ENCODE measurements at places on chromosomes 2 and 18.

GRCh38 chr2:59195851-59196250 lies 954.7 kb upstream of the FANCL start:
- no peak for DNase-seq

DNA sequence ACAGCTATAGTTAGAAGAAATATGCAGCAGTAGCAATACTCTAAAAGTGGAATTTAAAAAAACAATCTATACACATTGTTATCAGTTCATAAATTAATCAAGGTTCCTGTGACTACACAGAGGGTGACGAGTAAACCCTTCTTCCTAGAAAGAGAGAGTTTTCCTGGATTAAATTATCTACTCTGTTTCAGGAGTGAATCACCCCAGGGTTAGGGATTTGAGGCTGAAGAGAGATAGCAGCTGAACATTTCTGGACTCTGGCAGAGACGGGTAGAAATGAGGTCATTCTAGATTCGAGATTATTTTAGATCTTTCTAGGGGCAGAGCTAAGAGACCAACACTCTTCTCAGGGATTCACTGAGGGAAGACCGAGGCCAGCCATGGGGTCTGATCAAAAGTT lies 38.8 kb upstream of the PMAIP1 start:
- DNase-seq = no peak

GRCh38 chr2:148526509-148527346 lies 117.8 kb upstream of the EPC2 start:
- no peak for DNase-seq

DNA sequence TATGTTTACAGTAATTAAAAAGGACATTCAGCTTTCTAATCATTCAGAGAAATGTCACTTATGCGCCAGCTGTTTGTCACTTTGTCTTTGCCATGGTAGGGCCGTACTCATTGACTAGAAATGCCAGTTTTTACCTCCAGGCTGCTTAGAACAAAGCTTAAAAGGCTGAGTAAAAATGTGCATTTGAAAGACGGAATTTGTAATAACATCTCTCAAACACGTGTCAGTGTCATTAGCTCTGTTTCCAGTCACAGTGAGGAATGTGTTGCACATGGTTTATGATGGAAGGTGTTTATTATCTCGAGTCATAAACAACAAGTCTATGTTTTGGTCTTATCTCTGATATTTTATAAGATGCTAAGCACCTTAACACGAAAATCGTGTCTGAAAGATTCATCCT lies 118.2 kb downstream of the SNTG2 start:
- no peak for DNase-seq

DNA sequence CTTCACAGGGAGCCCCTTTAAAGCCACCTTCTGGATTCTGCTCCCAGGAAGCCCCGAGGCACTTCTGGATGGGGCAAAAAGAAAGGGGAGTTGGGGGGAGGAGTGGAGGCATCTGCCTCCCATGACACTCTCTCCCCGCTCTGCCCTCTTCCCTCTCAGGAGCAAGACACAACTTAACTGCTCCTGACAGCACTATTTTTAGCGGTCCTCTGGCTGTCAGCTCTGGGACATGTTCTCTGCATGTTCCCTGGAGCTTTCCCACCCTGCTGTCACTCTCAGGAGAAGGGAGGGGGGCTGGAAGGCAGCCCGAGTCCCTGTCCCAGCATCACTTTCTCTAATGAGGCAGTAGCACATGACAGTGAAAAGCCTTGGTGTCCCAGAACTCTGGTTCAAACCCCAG lies 32.3 kb downstream of the PLB1 start:
- no peak for DNase-seq

GRCh38 chr2:24497685-24498084 lies 6.6 kb downstream of the NCOA1 start:
- no peak for DNase-seq

- DNase-seq = no peak
Measured at GRCh38 chr2:42030829-42031228, 17.0 kb upstream of the PKDCC start.

DNA sequence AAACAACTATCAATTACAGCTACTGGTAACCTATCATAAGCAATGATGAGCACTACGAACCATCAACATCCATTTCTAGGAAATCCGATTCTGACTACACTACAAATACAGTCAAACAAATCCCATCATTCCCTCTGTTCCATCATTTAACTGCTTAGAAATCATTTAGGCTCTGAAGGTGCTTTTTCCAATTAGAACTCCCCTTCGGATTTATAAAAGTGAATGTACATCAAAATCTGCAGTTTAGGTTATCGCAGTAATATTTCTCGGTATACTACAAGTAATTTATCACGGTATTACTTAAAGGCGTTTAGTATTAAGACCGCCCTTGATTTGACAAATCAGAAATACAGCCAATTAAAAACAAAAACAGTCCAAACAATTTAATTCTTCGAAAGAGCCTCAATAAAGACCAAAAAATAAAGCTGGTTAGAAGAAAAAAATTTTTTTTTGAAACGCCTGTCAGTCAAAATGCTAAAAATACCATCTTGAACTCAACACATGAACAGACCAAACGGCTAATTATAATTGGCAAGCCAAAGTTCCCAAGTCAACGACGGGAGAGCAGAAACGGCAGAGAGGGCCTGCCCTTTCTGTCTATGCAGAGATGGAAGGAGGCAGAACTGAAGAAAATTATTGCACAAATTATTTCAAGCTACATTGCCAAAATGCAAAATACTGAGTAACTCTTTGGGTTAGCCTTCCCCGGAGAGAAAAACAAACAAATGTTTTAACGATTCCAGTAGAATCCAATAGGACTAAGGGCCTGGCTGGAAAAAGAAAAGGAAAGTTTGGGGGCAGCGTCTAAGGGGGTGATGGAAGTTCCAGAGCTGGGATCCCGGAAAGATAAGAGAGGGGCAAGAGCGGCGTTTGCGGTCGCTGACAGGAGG lies 1.2 kb downstream of the VPS54 start:
- no peak for DNase-seq

GRCh38 chr2:30978854-30979253 lies 159.4 kb downstream of the GALNT14 start:
- no peak for DNase-seq

DNA sequence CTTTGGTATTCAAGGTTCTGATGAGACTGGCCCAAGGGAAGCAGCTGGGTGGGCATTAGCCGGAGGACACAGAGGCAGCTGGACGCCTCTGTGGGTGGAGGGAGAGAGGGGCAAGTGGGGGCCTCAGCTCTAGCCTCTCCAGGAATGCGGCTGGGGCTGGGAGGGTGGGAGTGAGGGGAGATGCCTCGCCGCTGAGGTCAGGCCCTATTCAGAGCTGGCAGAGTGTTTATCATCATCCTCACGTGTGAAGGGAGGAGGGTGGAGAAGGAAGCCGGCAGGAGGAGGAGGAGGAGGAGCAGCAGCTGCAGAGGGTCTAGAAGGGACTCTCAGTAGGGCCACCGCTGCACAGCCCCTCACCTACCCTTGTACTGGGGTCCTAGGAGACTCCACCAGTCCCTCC lies 43.1 kb downstream of the TNS1 start:
- no peak for DNase-seq

- DNase-seq = no peak
Measured at GRCh38 chr2:238731961-238732360, 115.9 kb upstream of the TWIST2 start.

- no peak for DNase-seq
Measured at GRCh38 chr18:58353581-58353980, 275.3 kb downstream of the ALPK2 start.

- no peak for DNase-seq
Measured at GRCh38 chr2:149849136-149849535, 261.6 kb upstream of the MMADHC start.

GRCh38 chr2:234075947-234076346 lies 25.4 kb downstream of the SPP2 start:
- DNase-seq = no peak

DNA sequence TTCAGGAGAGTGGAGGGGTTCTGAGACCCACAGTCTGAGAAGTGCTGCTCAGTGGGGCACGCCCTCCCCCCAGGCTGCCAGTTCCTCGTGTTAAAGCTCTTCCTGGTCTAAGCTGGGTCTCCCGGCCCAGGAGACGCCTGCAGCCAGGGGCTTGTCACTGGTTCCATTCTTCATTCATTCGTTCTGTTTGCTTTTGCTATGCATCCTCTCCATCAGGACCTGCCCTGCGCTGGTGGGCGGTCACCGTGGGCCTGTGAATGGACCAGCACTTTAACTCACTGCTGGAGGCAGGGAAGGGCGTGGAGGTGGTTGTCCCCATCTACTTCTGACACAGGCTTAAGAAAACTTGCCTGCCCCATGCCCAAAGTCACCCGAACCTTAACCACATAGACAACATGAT lies 272.8 kb upstream of the HDAC4 start:
- DNase-seq = no peak

DNA sequence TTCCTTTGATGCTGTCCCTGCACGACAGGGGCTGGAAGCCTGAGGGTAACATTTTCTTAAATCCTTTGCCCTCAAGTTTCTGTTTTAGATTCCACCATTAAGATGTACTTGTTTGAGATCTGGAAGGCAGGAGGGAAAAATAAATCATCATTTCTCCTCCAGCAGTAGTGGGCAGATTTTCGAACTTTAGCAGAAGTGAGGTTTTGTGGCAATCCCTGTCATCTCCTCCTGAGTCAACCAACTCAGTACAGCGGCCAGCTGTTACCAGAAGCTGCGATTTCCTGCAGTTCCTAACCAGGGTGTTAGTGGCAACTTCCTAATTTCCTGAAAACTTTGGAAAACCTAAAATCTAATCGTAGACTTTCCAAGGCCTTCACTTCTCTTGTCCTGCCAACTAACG lies 517.2 kb upstream of the ACVR2A start:
- DNase-seq = no peak

GRCh38 chr2:117432746-117433145 lies 381.7 kb upstream of the DDX18 start:
- DNase-seq = no peak

DNA sequence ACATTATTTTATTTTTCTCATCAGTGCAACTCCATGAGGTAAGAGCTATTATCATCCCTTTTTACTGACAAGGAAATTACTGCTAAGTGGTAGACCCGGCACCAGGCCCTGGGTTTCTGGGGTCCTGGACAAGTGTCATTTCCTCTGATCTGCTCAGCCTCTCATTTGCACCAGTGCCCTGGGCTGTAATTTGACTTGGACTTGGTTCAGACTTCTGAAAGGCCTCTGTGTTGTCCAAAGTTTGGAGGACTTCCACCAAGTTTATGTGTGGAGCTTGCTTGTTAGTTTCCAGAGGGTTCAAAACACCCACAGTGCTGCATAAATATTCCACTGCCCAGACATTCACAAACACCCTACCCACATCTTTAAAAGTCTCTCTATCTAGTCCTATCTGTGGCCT lies 44.0 kb upstream of the PPP1CB start:
- DNase-seq = no peak

DNA sequence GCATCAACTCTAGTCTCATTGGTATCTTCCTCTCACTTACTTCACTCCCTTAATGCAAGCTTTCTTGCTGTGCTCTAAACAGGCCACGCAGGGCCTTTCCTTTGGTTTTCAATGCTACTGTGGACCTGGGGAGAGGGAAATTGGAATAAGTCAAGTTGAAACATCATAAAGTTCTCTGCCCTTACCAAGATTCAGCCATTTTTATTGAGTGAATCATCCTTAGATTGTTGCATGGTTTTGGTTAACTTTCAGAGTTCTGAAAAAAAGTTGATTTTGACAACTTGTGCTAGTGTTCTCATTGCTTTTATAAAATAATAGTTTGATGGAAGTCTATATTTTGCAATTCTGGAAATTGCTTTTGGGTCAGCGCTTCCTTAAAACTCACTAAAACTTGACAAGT lies 852.8 kb upstream of the ACVR2A start:
- no peak for DNase-seq

GRCh38 chr18:78629426-78629825 lies 350.2 kb upstream of the SALL3 start:
- DNase-seq = no peak

- no peak for DNase-seq
Measured at GRCh38 chr2:177495945-177496344, 103.4 kb downstream of the AGPS start.

- no peak for DNase-seq
Measured at GRCh38 chr18:2657788-2658458, 2.4 kb downstream of the SMCHD1 start.

GRCh38 chr2:63696496-63696895 lies 107.7 kb downstream of the MDH1 start:
- no peak for DNase-seq

DNA sequence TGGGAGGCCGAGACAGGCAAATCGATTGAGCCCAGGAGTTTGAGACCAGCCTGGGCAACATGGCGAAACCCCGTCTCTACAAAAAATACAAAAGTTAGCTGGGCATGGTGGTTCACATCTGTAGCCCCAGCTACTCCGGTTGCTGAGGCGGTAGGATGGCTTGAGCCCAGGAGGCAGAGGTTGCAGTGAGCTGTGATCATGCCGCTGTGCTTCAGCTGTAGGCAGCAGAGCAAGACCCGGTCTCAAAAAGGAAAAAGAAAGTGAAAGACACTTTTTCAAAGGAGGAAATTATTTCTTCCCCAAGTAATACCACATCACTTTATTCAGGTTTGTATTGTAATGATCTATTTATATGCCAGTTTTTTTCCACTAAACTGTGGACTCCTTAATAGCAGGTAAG lies 35.7 kb upstream of the TAF4B start:
- no peak for DNase-seq

GRCh38 chr2:238004077-238004830 lies 37.4 kb downstream of the UBE2F start:
- no peak for DNase-seq

GRCh38 chr2:200761266-200761665 lies 50.4 kb upstream of the BZW1 start:
- no peak for DNase-seq

GRCh38 chr2:234355021-234355720 lies 141.7 kb downstream of the ARL4C start:
- DNase-seq = no peak

DNA sequence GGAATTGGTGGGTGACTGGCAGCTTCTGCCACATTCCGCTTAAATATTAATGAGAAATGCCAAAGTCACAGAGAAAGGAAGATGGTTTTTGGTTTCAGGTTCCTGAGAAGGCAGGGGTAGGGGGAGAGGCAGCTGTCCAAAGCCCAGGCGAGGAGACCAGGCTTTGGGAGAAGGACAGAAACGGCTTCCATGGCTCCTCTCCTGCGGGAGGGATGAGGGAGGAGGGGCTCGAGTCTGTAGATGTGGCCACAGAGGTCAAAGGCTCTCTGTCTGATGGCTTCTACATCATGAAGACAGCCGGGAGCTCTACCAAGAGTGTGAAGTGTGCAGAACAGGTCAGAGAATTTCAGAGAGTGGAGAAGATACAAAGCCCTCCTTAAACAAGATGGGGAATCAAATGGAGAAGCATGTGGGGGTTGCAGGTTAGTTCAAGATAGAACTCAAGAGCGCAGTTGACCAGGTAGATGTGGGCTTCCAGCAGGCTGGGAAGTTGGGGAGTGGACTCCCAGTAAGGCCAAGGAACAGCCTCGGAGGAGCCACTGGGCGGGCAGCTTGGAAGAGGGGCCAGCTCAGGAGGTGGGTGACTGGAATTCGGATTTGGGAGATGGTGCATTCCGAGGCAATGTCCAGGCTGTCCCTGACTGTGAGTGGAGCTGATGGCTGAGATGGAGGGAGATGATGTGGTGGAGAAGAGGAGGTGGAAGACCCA lies 23.8 kb upstream of the HPCAL1 start:
- no peak for DNase-seq

GRCh38 chr2:16189029-16189835 lies 248.9 kb downstream of the MYCN start:
- no peak for DNase-seq

Data from stimulated activated CD8-positive, alpha-beta memory T cell treated with anti-CD3 and anti-CD28 coated beads, Interleukin-7, amount 100 ng/mL, for 1 hour (primary cell).